ENCODE measurements at places on chromosomes 11 and 22. TPM values are rescaled to one million over a fixed set of nuclear protein-coding genes. Genes with fewer than 3 reads are reported as not detected.

Gene IGHMBP2
- polyA plus RNA-seq, result 22.3 TPM

Gene NPAS4
- polyA plus RNA-seq, result 0.16 TPM

Gene FERMT3
- polyA plus RNA-seq, result 5.8 TPM

Gene ZP1
- polyA plus RNA-seq, result 0.08 TPM

Gene IMMP1L
- 16.2 TPM for polyA plus RNA-seq

Gene OR51B5
- polyA plus RNA-seq, result not detected

Gene KBTBD3
- 1.5 TPM for polyA plus RNA-seq

Gene PRR33
- 0.43 TPM for polyA plus RNA-seq

Gene SCO2
- 0.61 TPM for polyA plus RNA-seq

Gene SHANK2
- 0.84 TPM for polyA plus RNA-seq

Gene OR8G1
- not detected for polyA plus RNA-seq

Gene PDE2A
- 7.6 TPM for polyA plus RNA-seq

Gene PDXP
- polyA plus RNA-seq, result 1.4 TPM

Gene OVOL1
- polyA plus RNA-seq, result 49.9 TPM

Gene CDK2AP2
- polyA plus RNA-seq, result 52.2 TPM

Measured in esophagus (tissue), 2 donors.